ENCODE measurements at places on chromosomes 11 and 22. TPM values are rescaled to one million over a fixed set of nuclear protein-coding genes. Genes with fewer than 3 reads are reported as not detected.
A peak's percentile ranks its signal among the peaks of the same experiment; 100 is the strongest.

- no peak overlapping the region for H3K4me3 ChIP-seq
- peaks cover 21% of the 10 kb centered on the region for H3K27me3 ChIP-seq
- no peak for DNase-seq
Measured at GRCh38 chr22:50739894-50740293, 1.9 kb downstream of the ACR start.

DNA sequence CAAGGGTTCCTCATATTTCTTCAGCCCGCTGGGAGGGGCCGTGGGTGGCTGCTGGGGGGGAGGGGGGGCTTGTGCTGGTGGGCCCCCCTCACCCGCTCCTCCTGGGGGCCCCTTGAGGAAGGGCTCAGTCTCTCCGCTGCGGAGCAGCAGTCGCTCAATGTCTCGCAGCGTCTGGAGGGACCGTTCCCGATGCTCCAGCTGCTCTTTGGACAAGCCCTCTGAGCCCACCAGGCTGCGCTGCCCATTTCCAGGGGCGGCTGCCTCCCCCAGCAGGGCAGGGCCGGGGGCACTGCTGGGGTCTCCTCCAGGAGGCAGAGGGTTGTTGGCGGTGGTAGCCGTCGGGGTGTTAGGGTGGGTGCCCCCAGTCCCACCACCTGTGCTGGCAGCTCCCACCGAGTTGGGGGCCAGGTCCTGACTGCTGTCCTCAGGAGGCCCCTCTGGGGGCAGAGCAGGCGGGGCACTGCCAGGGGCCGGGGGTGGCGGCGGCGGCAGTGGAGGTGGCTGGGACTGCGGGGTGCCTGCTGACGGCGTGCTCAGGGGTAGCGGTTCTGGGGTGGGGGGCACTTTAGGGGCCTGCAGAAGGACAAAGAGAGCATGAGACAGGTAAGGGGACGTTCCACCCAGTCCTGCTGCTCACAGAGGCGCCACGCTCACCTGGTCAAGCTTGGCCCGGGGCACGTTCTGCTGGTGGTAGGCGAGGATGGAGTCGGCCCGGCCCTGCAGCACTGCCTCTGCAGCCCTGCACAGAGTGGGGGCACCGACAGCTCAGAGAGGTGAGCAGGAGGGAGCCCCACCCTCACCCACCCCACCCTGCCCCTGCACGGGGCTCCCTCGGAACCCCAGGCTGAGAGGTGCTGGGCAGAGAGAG is 18.9 kb downstream of the CXCR5 start:
- no peak overlapping the region for H3K4me3 ChIP-seq
- H3K27ac ChIP-seq = no peak overlapping the region
- H3K36me3 ChIP-seq = peaks cover 27% of the 10 kb centered on the region
- peaks cover 15% of the 10 kb centered on the region for H3K4me1 ChIP-seq
- H3K27me3 ChIP-seq = no peaks in the 10 kb centered on the region
- no peak for DNase-seq

GRCh38 chr11:10925149-10925926 is 67.5 kb upstream of the ZBED5 start:
- peaks cover 25% of the 10 kb centered on the region for H3K4me1 ChIP-seq
- H3K4me3 ChIP-seq = no peak overlapping the region
- no peaks in the 10 kb centered on the region for H3K27me3 ChIP-seq
- H3K27ac ChIP-seq = no peak overlapping the region
- H3K36me3 ChIP-seq = no peaks in the 10 kb centered on the region
- DNase-seq = no peak

DNA sequence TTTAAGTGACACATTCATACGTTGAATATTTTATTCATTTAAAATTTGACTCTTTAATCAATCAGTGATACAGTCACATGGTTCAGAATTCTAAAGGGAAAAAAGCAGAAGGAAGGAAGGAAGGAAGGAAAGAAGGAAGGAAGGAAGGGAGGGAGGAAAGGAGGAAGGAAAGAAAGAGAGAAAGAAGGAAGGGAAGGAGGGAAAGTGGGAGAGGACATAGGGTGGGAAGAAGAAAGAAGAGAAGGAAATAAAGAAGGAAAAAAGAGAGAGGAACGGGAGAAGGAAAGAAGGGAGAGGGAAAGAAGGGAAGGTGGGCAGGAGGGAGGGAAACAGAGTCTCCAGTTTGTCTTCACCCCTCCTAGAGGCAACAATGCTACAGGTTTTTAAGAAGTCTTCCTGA is 518.6 kb downstream of the MIAT start:
- H3K27ac ChIP-seq = no peak overlapping the region
- H3K27me3 ChIP-seq = peaks cover 5% of the 10 kb centered on the region
- no peak for DNase-seq

GRCh38 chr11:15194671-15195415 is 80.1 kb downstream of the INSC start:
- no peak overlapping the region for H3K4me3 ChIP-seq
- no peaks in the 10 kb centered on the region for H3K4me1 ChIP-seq
- H3K27me3 ChIP-seq = peaks cover 6% of the 10 kb centered on the region
- H3K36me3 ChIP-seq = no peaks in the 10 kb centered on the region

DNA sequence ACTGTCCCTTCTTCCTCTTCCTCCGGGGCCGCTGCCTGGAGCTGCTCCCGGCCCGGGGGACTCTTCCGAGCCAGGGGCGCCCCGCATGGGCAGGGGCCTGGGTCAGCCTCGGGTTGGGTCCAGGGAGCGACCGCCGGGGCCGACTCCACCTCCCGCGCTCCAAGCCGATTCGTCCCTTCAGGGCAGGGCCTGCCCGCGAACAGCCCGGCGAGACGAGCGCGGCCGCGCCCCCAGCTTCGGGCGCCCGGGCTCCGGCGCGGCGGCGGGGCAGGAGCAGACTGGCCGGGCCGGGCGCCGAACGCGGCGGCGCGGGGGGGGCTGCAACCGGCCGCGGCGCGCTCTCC is at the start of gene LARGE1:
LARGE1 (minus strand) TSS at position 280 of the 344 bp plus-strand sequence.
- H3K27ac ChIP-seq = peak within 1 kb of the TSS; percentile 84
- DNase-seq = peak; percentile 85
- H3K4me1 ChIP-seq = peaks cover 30% of the 10 kb centered on the region
- no peaks in the 10 kb centered on the region for H3K36me3 ChIP-seq
- peaks cover 7% of the 10 kb centered on the region for H3K27me3 ChIP-seq

DNA sequence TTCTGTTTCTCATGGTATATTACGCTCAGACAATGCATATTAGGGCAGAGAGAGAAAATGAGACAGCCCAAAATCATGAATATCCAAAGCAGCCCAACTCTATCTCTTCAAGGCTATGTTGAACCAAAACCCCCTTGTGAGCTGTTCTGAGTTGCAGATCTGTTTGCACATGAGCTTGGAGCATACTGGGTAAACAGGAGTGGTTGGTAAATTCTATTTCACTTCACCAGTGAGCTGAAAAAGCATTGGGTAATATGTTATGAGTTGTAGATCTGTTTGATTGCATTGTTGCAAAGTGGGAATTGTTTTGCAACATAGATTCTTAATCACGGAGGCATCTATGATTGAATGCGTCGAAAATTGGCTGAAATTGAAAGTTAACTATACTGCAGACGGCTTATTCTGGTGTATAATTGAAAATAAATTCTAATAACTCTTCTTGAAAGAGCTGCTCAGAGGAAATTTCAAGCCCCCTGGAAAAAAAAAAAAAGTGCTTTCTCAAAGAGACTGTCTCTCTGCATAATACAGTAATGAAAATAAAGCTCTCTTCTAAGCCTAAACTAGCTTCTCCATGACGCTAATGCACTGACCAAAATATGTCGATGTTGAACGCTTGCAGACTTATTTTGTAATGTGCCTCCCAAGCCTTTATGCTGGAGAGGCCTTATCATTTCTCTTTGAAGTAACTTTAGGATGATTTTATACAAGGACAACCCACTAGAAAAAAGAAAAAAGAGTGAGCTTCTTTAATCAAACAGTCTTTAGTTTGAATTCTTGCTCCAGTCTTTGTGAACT is 263.7 kb downstream of the NTM start:
- no peak overlapping the region for H3K27ac ChIP-seq
- no peaks in the 10 kb centered on the region for H3K36me3 ChIP-seq
- DNase-seq = no peak
- no peak overlapping the region for H3K4me3 ChIP-seq
- H3K27me3 ChIP-seq = peaks cover 5% of the 10 kb centered on the region
- no peaks in the 10 kb centered on the region for H3K4me1 ChIP-seq

DNA sequence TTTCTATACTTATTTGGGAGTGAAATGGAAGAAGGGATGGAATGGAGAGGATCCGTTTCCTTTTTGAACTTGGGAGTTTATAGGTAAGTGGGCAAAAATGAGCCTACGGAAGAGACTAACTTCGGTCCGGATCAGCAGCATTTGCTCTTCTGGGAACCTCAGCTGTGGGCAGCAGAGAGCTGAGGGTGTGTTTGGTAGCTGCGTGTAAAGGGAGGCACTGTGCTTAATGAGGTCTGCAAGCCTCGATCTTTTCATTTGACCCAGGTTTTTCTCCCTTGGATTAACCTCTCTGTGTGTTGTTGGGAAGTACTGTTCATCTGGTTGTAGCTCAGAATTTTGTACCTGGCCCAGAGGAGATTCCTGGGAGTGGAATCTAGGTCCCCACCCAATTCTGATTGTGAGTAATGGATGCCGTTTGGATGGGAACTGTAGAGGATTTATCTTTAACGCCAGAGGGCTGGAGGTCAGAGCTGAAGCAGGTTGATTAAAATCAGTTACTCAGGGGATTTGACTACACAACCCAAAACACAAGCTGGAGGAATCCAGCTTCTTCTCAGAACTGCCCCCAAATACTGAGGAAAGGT is 201.6 kb upstream of the SORL1-AS1 start:
- peaks cover 3% of the 10 kb centered on the region for H3K27me3 ChIP-seq
- no peak overlapping the region for H3K27ac ChIP-seq
- no peak overlapping the region for H3K4me3 ChIP-seq
- H3K36me3 ChIP-seq = no peaks in the 10 kb centered on the region

- DNase-seq = no peak
- peaks cover 12% of the 10 kb centered on the region for H3K4me1 ChIP-seq
- H3K27me3 ChIP-seq = no peaks in the 10 kb centered on the region
- H3K36me3 ChIP-seq = peaks cover 11% of the 10 kb centered on the region
- H3K4me3 ChIP-seq = no peak overlapping the region
Measured at GRCh38 chr11:3970108-3970507, 114.6 kb downstream of the STIM1 start.

The GVQW3 gene
- total RNA-seq = 4.2 TPM

The SEC14L6 gene
- total RNA-seq = 0.78 TPM

The MMP3 gene
- total RNA-seq = not detected

The GRAP2 gene
- not detected for total RNA-seq

The TMEM25 gene
- 36.2 TPM for total RNA-seq
